ENCODE measurements at places on chromosomes 4 and X.

DNA sequence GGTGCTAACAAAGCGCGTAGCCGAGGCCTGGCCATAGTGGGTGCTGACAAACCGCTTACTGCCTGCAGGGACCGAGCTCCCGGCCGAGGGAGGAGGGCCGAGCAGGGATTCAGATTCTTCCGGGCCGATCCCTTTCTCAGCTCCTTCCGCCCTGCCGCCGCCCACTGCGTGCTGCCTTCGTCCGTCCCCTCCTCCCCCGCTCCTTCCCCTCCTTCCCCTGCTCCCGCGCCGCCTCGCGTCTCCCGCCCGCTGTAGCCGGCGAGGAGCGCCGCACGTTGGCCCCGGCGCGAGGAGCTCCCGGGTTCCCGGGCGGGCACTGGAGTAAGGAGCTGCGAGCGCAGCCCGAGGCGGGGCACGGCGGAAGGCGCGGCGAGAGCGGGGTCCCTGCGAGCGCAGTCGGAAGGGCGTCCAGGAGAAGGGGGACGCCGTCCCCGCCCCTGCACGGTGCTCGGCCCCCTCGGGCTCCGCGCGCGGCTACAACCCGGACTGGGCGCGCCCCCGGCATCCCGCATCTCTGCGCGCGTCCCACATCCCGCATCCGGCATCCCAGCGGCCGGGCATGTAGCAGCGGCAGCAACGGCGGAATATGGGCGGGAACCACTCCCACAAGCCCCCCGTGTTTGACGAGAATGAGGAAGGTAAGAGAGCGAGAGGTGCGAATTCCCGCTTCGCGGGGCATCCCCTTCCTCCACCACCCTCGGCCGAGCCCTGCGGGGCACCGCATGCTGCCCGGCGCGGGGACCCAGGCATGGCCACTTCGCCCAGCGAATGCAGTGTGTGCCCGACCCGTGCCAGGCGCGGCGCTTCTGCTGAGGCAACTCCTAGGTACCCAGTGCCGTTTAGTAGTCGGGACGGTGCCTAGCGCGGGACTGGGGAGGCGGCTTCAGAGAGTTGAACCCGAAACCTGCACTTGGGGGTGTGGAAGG is at the start of gene STK32B:
TSS of gene STK32B (plus strand) at position 203 of the 926 bp plus-strand sequence.
- no peak for DNase-seq

GRCh38 chr4:147118528-147118927 is 172.9 kb upstream of the TTC29 start:
- no peak for DNase-seq

- DNase-seq, result no peak
Measured at GRCh38 chrX:17104433-17104832, 158.0 kb downstream of the REPS2 start.

DNA sequence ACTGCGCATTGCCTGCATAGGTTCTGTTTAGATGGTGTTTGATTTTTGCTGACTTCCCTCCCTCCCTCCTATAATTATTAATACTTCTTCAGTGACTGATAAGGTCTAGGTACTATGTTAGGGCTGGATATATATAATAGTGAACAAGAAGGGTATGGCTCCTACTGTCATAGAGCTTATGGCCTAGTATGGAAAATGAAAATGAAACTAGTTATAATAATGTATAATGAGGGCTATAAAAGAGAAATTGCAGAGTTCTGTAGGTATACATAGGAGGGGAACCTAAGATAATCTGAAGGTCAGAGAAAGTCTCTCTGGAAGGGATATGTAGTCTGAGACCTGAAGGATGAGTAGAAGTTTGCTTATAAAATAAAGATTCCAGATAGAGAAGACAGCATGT is 102.1 kb downstream of the DCK start:
- DNase-seq, result no peak

DNA sequence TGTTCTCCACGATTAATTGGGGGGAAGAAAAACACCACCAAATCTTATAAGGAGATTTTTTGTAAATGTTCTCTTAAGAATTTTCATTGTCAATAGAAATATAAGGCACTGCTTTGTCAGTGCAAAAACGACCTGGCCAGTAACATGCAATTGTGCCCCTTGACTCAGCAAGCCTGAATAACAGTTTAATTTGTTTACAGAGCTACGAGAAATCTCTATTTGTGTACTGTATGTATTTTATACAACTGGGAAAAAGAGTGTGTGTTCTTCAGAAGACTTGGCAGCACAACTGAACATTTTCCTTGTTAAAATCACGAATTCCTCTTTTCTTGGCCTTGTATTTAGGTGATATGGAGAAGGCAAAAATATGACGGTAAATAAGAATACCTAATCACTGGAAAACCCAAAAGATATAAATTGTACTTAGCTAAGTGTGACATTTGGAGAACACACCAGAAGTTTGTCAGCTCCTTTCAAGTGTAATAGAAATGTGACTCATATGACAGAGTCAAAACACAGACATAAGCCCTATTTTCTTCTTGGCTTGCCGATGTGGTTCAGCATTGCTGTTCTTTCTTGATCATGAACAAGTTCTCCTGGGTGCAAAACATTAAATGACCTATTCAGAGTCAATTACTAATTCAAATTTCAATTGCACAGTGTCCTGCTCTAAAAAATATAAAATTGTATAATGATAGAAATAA is 945.0 kb upstream of the INTU start:
- DNase-seq, result no peak

DNA sequence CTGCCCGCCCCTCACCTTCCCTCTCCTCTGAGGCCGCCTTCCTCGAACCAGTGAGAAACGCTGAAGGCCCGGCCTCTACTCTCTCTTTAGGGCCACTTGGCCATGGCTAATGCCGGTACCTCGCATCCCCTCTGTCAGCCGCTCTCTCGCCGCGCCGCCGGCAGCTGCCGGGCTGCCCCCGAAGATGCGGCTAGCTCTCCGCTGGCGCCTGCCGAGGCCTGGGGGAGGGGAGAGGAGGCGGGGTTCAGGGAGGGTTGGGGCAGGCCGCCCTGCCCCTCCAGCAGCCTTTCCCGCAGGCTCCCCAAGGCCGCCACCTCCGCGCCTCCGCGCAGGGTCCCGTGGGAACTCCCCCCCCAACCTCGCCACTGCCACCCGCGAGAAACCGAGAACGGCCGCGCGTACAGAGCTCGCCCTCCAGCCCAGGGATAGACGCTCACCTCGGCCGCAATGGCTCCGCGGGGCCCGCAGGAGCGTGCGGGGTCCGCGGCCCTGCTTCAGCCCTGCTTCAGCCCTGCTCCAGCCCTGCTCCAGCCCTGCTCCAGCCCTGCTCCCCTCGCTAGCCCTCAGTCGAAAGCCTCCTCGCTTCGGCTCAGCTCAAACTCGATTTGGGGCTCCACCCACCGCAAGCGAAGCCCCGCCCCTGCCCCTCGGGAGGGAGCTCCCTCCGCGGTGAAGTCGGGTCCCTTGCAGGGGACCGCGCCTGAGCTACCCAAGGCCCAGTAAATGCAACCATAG is at the start of gene HUWE1:
TSS of gene HUWE1 (minus strand) at position 569 of the 735 bp plus-strand sequence. CDS start 32,612 bp downstream, outside the sequence.
- DNase-seq, result no peak

DNA sequence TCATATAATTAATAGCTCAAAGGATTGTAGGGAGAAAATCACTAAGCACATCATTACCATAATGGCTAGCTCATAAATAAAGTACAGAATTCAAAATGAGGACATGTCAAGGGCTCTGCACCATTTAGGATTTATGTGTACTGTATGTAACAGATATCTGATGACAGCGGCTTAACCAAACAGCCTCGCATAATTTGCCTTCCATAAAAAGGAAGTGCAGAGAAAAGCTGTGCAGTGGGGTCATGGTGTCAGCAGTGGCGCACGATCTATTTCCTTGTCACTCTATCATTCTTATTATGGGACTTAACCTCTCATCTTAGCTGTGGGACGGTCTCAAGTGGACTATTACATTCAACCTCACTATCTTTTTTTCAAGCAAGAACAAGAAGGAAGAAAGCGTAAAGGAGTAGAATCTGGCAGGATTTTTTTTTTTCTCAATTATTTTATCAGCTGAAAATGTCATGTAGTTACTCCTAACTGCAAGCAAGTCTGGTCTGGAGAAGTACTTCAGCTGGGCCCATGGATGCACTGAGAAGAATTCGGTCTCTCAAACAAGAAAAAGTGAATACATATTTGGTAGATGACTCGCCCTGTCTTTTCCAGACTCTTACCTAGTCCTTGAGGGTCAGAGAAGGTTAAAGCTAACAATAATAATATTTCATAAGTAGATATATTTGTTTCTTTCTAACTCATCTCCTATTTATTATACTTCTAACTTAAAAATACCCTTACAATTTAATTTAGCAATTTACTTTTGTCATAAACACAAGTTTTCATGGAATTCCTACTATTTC is 94.6 kb downstream of the COX18 start:
- no peak for DNase-seq

- DNase-seq, result no peak
Measured at GRCh38 chr4:14943749-14944148, 58.5 kb upstream of the CPEB2 start.

- DNase-seq, result no peak
Measured at GRCh38 chrX:50108264-50108663, 92.5 kb downstream of the AKAP4 start.

DNA sequence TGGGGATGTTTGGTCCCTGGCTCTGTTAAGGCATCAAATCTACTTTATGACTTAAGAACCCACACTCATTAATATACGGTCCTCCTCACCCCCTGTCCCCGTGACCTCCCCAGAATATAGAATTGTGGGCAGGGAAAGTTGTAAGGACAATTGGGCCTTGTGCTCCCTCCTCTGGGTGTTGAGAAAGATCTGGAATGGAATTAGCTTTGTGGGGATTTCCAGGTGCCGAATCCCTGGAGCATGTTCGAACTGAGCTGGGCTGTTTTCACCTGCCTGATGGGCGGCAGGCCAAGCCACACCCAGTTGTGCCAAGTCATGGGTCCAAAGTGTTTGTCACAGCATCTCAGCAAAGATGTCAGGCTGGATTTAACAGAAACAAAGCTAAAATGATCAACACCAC is 349.3 kb upstream of the KLF3 start:
- DNase-seq, result no peak

DNA sequence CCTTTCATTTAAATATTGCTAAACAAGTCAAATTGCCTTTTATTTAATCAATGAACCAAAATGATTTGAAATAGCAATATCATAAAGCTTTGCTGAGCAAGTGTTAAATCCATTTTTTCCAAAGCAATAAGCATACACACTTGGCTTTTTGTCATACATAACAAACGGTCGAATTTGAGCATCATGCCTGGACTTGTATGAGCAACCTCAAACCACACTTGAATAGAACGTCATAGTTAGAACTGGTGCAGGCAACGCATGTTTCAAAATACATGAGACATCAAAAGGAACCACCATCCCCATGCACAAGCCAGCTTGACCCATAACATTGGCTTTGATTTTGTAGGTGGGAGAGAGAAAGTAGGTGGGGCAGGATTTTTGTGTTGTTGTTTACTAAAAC is 812.3 kb upstream of the FRG1 start:
- no peak for DNase-seq

DNA sequence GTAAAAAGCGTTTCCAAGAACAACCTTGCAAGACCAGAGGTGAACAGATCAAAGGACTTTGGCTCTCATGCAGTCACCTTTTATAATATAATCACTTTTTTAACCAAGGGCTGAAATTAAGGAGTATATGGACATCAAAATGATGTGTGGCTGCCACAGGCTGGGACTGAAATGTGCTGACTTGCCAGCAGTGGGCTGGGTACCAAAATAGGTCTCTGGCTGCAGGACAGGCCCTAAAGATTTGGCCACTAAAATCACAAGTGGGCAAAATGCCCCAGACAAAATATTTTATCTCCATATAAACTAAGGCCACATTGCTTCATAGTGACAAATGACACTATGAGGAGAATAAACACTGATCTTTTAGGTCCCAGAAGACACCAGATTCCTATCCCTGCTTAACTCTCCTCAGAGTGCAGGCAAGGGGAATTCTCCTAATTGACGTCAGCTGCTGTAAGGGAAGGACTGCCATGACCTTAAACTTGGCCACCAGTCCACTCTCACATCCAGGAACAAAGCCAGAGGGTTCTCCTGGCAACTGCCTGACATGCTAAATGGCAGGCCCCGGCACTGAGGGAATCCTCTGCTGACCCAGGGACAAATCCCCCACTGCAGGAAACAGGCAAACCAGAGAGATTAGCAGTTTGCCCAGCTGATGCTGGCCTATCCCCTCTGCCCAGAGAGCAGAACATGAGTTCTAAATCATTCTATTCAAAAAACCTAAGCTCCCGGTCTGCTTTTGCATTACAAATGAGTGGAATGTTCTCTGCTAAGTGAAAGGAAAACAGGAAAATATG is 155.8 kb downstream of the PPP3CA start:
- DNase-seq, result no peak

- no peak for DNase-seq
Measured at GRCh38 chrX:11580789-11581188, 84.9 kb downstream of the ARHGAP6 start.

DNA sequence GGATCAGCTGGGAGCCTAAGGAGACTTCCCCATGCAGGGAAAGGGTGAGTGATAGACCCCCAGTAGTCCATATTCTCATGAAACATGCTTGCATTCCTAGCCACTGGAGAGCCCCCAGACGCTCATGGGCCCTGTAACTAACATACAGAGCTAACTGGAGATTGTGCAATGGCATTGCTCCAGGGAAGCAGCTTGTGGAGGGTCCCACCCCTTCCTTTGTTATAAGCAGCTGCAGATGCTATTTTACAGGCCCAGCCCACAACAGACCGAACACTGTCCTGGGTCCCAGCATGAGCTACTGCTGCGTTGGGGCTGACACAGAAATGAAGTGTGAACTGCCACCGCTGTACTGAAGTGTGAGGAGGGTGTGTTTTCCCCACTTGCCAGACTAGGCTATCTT is 1465.7 kb upstream of the DIAPH2 start:
- no peak for DNase-seq

DNA sequence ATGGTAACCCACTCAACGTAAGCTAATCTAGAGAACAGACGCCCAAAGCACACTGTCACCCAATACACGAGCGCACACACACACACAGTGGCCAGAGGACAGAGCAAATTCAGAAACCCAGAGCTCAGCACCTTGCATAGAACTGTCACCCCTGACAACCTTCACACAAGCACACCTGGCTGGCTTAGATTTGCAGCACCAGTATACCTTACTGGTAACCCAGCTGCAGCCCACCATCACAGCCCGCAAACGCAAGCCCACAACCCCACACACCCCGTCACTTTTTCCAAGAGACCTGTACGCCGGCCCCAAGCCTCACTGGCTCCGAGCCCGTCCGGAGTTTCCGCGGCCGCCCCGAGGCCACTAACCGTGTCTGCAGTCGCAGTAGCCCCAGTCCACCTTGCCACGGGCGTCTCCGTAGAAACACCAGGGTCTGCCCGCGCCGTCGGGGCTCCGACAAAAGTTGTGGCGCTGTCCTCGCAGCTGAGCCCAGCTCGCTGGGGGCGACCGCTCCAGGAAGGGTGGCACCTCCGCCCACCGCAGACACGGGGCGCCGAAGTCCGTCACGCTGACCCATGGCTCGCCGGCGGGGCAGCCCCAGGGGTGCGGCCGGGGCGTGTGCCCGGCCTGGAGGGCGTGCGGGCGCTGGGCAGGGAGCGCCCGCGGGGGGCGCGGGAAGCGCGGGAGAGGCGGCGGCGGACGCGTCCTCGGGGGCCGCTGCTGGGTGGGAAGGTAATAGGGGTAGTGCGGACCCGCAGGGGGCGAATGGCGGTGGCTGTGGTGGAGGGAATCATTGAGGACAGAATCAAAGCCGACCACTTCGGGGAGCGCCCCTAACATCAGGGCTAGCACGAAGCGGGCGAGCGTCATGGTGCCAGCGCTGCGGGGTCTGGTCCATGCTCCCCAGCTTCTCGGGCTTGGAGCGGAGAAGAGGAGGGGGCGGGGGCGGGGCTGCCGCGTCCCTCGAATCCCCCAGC is 664 bp downstream of the PRSS12 start:
- no peak for DNase-seq

All from GM18507 (cell line).